ENCODE measurements at places on chromosomes 2 and 18.

DNA sequence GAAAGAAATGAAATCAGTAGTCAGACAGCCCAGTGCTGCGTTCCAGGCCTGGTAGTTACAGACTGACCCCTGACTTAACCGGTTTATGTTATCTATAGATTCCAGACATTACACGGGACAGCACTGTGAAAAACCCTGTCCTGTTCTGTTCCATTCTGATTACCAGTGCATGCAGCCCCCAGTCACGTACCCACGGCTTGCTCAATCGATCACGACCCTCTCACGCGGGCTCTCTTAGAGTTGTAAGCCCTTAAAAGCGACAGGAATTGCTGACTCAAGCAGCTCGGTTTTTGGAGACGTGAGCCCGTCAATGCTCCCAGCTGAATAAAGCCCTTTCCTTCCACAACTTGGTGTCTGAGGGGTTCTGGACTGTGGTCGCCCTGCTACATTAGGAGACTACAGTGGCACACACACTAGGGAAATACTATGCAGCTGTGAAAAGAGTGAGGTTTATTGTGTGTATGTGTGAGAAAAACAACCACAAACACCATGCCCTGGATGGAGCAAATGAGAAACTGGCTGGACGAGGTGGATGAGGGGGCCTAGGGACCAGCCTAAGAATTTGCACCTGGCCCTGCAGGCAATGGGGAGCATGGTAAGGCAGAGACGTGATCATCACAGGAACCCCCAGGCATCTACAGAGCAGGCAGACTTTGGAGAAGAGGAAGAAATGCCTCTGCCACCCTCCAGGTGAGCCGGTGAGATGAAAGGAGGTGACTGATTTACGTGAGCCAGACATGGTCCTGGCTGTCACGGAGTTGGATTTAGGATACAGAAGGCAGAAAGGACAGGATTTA, 49.1 kb upstream of the SEMA4C start:
- DNase-seq: no peak

GRCh38 chr2:186913870-186914269, 64.9 kb upstream of the ZSWIM2 start:
- DNase-seq: no peak

DNA sequence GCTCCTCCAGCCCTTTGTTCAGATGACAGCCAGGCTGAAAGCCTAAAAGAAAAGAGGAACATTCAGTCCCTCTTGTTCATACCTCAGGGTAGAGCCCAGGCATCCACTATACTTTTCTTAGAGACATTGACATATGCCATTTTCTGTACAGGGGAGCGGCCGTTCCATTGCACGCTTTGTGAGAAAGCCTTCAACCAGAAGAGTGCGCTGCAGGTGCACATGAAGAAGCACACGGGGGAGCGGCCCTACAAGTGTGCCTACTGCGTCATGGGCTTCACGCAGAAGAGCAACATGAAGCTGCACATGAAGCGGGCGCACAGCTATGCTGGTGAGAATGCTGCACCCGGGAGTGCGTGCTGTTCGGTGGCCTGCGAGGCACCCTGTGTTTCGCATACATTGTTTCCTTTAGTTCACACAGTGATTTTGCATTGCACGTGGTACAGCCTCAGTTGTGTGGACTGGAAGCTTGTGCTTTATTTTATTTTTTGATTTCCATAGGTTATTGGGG, 138.2 kb downstream of the ZNF236 start:
- DNase-seq: no peak

GRCh38 chr2:199302851-199303250, 154.9 kb downstream of the SATB2 start:
- no peak for DNase-seq

- no peak for DNase-seq
Observed at GRCh38 chr2:152352616-152353015, 17.6 kb downstream of the FMNL2 start.

GRCh38 chr18:42925036-42925435, 190.4 kb downstream of the RIT2 start:
- no peak for DNase-seq

GRCh38 chr18:13566941-13567746, 159.2 kb downstream of the FAM210A start:
- peak; percentile 90 for DNase-seq

DNA sequence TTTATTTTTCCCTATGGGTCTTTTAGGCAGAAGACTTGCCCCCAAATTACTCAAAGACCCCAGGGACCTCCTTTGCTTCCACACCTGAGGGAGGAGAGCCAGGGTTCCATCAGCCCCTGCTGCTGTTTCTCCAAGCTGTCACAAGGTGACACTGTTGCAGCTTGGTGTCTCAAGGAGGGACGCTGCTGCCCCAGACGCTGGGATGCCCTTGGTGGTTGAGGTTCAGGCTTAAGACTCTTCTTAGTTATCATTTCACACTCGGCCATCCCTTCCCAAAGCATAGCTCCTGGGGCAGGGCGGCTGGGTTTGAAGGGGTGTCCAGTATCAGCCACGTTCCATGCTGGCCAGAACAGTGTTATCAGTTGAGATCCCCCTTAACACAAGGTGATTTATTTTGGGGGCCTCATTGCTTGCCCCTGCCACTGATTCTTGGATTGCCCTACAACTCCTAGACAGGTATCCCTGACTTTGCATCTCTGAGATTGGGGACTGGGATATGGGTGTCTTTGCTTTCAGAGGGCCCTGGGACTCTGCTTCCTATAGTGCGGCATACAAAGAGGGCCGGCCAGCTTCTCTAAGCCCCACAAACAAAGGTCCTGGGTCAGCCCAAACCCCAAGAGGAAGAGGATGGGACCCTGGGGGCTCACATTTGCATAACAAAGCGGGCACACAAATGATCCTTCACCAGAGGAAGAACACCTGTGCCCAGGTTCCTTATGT, 22.7 kb downstream of the GPR55 start:
- peak; percentile 84 for DNase-seq

GRCh38 chr2:201621293-201621999, 21.9 kb downstream of the TMEM237 start:
- DNase-seq: no peak

GRCh38 chr2:70069049-70069448, 18.2 kb upstream of the PCBP1 start:
- DNase-seq: no peak

- peak; percentile 61 for DNase-seq
Observed at GRCh38 chr2:72134408-72134996, 13.2 kb downstream of the CYP26B1 start.
